Stimulated activated CD8-positive, alpha-beta memory T cell treated with anti-CD3 and anti-CD28 coated beads, Interleukin-7, amount 100 ng/mL, for 24 hours (primary cell): ENCODE measurements at places on chromosomes 2 and 18.

DNA sequence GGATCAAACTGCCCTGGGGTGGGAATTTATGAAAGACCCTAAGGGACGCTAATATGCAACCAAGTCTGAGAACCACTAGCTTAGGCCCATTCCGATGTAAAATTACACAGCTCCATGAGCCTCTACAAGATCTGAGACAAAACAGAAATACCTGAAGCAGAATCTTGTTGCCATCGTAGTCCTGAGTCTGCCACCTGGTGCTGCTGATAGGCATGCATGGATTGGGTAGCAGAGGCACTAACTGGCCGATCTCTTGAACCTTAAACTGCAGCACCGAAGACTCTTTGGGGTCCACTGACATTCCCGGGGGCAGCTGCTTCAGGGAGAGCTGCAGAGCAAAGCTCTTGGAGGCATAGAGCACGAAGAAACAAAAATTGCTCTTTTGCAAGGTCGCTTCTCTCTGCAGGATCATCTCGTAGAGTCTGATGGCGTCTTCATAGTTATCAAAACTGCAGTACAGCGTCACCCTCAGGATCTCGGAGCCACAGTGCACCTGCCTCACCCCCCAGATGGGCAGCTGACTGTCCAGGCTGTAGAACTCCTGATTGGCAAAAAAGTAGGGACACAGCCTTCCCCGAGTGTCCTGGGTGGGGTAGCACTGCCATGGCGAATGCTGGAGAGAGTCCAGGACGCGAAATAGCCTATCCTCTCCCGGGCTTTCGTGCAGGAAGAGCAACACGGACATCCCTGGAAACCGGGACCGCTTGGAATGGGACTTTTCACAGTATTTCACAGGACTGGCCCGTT, 848 bp downstream of the FAM124B start:
- DNase-seq = no peak

GRCh38 chr18:58502628-58503027, 126.3 kb downstream of the ALPK2 start:
- DNase-seq = no peak

DNA sequence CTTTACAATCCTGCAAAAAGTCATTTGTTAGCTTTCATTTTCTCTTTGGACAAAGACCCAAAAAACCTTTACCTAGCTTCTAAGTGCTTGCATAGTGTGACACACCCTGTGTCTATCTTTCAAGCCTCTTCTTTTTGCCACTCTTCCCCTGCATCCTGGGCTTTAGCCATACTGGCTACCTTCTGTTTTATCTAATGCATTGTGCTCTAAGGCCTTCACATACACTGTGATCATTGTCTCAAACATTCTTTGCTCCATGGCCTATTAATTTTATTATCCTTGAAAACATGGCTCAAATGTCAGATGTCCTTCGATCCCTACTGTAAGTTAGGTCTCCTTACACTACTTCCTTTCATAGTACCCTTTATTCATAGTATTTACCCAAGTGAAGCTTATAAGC, 84.4 kb downstream of the PIK3C3 start:
- DNase-seq = no peak

DNA sequence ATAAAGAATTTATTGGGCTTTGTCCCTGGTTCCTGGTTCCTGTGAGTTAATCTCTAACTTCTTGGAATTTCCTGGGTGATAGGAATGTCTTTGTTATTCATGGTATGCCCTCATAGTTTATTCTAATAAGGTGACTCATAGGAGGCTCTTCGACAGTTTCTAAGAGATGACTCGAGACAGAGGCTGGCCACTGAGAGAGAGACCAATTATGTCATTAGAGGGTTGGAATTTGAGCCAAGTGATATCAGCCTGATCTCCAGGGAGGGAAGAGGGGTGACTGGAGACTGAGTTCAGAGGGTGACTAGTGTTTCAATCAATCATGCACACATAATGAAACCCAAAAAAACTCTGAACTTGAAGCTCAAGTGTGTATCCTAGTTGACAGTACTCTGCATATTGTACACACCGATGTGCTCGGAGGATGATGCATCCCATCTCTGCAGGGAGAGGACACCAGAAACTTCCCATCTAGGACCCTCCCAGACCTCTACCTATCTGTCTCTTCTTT, 185.7 kb downstream of the MTCL1 start:
- DNase-seq = no peak

DNA sequence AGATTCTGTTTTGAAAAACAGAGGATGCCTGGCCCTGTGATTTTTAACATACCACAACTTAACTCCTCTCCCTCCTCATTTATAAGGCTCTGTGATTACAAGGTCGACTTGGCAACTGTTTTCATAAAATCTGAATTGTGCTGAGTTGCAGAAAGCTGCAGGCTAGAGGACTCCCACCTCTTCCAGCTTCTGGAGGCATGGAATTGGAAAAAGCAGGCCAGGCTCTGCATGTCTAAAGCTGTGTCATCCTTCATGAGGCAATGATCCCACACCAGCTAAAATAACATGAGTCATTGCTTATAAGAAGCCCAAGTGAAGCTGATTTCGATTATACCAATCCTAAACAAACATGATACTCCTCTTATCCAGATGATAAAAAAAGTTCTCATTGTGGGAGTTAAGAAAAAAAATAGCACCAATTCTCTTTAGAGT, 11.7 kb downstream of the ARHGAP28 start:
- no peak for DNase-seq

DNA sequence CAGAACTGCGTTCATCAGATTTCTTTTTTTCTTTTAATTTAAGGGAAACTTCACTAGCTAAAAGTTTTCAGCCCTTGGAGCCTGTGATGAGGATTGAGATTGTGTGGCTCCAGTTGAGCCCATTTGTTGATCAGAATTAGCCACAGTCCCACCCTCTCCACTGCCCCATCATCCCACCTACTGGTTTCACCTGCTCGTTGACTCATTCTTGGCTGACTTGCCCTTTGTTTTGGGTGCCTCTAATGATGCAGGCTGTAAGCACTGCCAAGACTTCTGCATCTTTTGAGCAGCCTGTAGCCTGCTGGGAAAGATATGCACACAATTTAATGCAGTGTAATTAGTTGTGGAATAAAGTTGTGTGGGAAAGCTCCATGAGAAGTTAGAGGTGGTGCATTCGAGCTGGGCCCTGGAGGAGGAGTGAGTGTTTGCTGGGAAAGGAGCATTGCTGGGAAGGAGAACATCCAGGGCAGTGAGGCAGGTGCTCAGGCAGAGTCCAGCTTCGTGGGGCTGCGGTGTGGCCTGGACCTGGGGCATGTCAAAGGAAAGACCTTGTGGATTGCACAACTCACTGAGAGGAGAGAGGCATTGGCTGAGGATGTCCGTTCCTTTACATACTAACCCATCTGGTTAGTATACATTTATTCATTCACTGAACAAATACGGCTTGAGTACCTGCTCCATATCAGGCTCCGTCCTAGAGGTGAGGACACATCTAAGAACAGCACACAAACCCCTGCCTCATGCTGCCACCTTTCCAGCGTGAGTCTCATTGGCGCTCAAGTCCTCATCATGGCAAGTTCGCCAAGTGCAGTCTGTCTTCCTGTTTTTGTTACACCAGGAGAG, 18.2 kb downstream of the ASPRV1 start:
- no peak for DNase-seq

GRCh38 chr2:240839152-240840143, 19.4 kb upstream of the KIF1A start:
- DNase-seq = no peak

DNA sequence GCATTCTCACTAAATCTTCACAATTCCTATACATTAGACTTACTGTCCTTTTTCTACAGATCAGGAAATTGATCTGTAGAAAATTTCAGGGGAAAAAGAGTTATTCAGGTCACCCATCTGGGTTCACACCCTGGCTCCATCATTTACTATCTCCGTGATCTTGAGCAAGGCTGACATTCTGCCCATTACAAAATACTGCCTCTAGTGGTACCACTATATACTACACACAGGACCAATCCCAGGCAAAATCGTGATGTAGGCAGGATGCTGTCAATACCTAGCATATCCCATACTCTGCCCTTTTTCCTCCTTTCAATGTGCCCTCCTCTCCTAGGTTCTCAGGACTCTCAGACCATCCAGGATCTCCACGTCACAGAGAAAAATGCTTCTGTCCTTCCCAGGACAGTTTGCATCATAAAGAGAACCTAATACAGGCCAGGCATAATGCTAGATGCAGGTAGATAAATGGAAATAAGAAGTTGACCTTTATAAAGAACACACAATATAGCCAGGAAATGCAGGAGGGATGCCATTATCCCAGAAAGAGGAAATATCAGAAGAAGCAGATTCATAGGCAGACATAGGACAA, 101.9 kb downstream of the CDH20 start:
- no peak for DNase-seq

DNA sequence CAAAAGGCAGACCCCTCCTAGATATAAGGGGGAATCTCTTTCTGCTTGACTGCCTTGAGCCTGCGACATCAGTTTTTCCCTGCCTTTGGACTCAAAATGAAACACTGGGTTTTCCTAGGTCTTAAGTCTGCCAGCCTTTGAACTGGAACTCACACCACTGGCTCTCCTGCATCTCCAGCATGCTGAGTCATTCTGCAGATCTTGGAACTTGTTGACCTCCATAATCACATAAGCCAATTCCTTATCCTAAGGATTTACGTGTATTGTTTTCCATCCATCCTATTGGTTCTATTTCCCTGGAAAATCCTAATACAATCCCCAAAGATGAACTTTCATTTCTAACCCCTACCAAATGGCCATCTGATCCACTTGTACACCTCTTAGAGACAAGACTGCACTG, 88.0 kb downstream of the AFF3 start:
- DNase-seq = no peak

- no peak for DNase-seq
Measured at GRCh38 chr2:62306751-62307468, 111.0 kb downstream of the B3GNT2 start.

DNA sequence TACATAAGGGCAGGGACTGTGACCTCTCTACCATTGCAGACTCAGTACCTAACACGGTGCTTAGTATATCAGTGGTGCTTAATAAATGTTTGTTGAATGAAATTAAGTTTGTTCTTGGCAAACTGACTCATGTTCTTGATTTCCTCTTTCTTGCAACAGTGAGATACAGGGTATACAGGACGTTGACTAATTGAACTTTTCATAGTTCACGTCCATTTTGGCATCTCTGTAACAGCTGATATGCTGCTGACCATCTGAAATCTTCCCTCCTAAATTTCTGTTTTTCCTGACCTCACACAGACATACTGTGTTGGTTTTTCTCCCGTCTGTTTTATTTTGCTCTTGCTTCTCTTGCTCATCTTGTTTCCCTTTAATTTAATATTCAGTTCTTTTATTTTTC, 44.2 kb downstream of the LHCGR start:
- no peak for DNase-seq

- DNase-seq = no peak
Measured at GRCh38 chr2:101790857-101791256, 93.3 kb downstream of the MAP4K4 start.

DNA sequence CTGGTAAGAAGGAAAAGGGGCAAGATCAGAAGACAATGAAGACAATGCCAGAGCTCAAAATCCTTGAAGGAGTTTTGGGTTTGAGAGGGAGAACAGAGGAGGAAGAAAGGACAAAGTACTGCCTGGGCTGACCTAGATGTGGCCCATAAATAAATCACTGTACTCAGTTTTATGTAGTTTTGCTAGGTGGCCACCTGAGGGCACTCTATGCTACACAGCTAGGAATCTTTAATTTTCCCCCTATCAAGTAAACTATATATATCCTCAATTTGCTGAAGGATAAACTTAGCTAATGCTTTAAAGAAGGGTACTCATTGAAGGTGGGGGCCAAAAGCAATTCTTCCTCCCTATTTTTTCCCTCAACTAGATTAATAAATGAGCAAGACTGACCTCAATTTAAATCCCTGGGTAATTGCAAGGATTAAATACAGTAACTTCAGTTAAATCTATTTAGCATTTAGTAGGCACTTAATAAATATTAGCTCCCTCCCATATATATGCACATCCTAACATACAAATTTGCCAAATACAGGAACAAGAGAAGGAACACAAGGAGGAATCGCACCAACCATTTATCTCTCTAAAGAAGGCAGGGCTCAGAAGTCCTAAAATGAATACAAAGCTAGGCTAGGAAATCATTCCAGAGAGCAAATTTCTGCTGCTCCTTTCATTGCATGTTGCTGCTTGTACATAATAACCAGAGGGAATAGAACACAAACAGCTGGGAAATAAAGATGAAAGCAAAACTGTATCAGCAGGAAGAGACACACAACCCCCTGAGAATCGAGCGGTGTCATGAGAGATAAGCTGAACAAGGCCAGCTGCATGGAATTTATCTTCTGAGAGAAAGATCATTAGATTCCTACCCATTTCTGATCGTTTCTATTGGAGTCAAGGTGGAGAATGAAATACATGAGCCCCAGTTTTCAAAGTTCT, 540.1 kb downstream of the NRXN1 start:
- no peak for DNase-seq

DNA sequence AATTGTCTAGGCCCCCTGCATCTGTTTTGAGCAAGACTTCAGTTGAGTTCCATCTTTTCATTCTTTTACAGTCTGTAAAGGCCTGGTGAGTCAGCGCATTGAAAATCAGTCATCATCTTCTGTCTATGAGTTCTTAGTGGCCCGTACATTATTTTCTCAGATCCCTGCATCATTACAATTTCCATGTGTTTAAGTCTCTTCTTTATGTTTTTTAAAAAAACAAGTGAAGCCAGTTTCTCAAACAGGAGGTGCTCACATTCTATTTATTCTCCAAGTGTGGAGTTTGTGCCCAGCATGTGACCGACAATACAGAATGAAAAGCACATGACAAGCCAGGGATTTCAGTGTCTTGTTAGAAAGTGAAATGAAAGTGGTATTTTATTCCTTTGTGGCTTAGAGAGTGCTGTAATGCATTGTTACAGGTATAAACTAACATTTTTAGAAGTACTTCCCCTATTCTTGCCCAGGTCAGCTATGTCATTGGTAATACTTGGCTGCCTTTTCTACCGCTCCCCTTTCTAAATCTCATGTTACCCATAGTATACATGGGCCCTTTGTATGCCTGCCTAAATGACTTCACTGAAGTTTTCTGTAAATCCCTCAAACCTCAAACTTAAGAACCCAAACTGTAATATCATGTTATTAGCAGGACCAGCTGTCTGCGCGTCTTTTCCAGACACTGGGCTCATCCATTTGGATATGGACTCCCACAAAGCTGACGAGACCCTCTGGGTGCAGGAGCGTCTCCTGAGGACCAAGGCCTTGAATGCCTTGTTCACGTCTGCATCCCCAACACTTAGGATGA, 67.6 kb downstream of the FEZ2 start:
- DNase-seq = no peak

DNA sequence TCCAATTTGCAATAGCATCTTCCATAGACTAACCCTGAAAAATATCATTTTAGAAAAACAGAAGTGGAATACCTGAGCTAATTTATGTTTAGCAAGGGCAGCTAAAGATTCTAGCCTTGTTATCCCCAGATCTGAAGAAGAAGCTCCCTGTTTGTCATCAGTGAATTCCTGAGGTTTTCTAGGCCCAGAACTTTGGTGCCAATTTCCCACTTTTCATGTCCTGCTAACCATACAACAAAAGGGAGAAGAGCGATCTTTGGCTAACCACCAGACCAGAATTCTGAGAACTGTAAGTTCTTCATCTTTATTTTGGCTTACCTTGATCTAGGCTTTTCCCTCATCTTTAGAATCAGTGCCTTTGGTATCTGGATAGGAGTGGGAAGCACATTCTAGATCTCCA, 51.3 kb upstream of the RASGRP3 start:
- DNase-seq = no peak

GRCh38 chr2:43224131-43224570, 2.3 kb downstream of the ZFP36L2 start:
- DNase-seq = peak; percentile 44

GRCh38 chr18:8625461-8626092, 16.3 kb downstream of the RAB12 start:
- DNase-seq = no peak
